ENCODE measurements at places on chromosomes 4 and X. TPM values are rescaled to one million over a fixed set of nuclear protein-coding genes. Genes with fewer than 3 reads are reported as not detected.

The USP27X gene
- 3.1 TPM for total RNA-seq

The DCAF8L2 gene
- not detected for total RNA-seq

The DMRTC1 gene
- not detected for total RNA-seq

The APBB2 gene
- 15.5 TPM for total RNA-seq

Measured in Calu3 (cell line).